ENCODE measurements at places on chromosomes 1 and 21.

DNA sequence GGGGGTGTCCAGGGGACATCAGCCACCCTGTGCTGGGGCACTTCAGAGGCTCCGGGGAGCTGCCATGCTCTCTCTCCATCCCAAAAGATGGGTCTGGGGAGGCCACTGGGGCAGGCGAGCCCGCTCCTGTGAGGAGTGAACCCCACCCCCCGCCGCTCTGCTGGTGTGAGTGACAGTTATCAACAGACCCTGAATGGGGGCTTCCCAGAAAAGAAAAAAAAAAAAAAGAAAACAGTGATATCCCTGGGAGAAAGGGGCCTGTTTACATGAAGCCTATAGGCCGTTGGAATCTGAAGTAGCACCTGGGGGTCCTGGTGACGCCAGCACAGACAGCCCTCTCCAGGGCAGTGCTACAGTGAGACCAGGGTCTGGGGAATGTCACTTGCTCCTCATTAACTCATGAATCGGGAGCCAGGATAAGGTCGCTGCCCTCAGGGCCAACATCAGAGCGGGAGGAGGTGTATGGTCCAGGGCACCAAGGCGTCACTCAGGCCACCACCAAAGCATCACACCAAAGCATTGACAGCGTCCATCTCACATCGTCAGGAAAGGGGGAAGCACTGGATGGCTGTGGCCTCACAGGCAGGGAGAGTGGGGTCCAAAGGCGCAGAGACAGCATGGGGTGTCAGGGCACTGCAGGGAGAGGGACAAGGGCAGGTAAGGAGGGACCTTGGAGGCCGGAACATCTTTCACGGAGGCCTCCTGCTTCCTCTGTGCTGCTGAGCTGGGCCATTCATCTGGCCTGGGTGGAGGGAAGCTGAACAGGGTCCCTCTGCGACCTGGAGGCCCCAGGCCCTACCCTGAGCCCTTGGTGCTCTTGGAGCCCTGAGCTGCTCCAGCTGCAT, 8.4 kb upstream of the NPHP4 start:
- DNase-seq, result no peak

DNA sequence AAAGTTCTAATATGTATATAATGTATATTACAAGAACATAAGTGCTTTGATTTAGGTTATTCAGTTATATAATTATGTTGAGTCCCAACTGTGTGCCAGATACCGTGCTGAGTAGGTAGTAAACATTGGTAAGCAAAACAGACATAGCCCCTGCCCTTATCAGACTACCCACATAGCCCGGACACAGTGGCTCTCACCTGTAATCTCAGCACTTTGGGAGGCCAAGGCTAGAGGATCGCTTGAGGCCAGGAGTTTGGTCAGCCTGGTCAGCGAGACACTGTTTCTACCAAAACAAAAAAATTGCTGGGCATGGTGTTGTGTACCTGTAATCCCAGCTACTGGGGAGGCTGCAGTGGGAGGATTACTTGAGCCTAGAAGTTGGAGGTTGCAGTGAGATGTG, 30.7 kb downstream of the RNF11 start:
- DNase-seq, result no peak

DNA sequence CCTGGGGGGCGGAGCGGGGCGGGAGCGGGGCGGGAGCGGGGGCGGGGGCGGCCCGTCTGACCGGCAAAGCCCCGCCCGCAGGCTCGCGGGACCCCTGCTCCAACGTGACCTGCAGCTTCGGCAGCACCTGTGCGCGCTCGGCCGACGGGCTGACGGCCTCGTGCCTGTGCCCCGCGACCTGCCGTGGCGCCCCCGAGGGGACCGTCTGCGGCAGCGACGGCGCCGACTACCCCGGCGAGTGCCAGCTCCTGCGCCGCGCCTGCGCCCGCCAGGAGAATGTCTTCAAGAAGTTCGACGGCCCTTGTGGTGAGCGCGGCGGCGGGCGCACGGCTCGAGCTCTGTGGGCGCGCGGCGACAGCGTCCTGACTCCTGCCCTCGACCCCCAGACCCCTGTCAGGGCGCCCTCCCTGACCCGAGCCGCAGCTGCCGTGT, 21.2 kb downstream of the AGRN start:
- DNase-seq, result no peak

- DNase-seq, result no peak
Measured at GRCh38 chr1:10387677-10388386, 11.0 kb upstream of the PGD start.

DNA sequence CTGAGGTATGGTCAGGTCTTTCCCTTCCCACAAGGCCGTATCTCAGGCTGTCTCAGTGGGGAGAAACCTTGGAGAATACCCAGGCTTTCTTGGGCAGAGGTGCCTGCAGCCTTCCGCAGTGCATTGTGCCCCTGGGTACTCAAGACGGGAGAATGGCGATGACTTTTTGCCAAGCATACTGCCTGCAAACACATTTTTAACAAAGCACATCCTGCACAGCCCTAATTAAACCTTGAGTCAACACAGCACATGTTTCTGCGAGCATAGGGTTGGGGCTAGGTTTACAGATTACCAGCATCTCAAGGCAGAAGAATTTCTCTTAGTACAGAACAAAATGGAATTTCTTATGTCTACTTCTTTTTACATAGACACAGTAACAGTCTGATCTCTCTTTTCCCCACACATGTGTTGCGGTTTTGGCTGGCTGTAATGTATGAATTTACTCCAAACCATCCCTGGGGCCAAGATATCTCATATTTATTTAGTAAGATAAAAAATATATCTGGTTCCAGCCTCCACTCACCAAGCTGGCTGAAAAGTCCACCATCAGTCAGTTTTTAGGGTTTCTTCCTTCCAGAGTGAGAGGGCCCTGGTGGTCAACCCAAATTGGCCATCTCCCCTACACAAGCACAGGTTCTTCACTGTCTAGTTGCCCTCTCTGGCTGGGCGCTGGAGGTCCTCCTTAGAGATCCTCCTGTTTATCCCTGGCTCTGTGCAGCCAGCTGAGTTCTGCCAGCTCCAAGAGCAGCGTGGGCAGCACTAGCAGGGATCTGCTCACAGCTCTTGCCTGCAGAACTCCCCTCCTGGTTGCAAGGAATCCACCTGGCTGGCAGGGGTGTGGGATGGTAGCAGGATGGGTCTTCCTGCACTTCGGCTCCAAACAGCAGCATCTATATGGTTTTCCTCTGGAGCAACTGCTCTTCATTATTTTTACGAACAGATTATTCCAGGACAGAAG, 2.6 kb downstream of the FAAH start:
- DNase-seq, result no peak

- DNase-seq, result no peak
Measured at GRCh38 chr1:212699625-212700222, at the start of gene BATF3. TSS of gene BATF3 (minus strand) at chr1:212699840. CDS start at chr1:212699762, 78 bp downstream.

DNA sequence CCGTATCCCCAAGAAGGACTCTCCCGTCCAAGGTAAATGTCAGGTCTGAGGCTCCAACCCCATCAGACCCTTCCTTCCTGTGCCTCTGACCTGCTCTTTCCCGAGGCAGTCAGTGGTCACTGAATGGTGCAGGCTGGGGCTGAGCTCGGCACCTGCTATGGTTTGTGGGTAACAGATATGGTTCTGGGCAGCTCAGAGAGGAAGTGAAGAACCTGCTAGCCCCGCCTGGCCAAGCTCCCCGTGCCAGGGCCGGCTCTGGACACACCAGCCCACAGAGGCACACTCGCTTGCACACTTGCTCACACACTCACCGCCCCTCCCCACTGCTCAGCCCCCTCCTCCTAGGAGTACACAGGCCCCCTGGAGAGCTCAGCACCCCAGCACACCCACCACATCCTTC, 16.4 kb downstream of the NCMAP start:
- no peak for DNase-seq

- DNase-seq, result no peak
Measured at GRCh38 chr21:44092211-44092610, 15.0 kb upstream of the PWP2 start.

- no peak for DNase-seq
Measured at GRCh38 chr1:231666937-231667608, 40.5 kb downstream of the DISC1 start.

DNA sequence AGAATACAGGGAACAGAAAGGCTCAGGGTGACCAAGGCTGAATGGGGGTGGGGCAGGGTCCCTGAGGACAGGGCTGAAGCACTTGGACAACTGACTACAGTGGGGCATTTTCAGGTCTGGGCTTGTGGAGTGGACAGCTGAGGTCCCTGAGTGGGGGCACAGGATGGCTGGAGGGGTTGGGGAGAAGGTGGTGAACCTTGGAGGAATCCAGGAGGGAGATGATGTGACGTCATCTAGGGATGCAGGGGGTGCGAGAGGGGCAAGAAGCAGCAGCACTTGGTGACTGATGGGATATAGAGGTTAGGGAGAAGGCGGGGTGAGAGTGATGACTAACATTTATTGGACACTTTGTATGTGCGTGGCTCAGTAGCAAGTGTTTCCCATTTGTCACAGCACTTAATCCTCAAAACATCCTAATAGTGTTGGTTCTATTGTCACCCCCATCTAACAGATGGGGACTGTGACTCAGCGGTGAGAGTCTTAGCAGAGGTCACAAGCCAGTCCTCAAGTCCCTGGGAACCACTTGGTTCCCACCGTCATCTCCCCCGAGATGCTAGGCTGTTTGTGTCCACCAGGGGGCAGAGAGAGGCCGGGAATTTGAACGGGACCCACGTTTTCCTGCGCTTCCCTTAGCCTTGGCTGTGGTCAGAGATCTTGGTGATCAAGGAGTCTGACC, 27.9 kb upstream of the BMP8B start:
- DNase-seq, result no peak

GRCh38 chr1:115107516-115108260, 18.4 kb upstream of the TSPAN2 start:
- DNase-seq, result no peak
